ENCODE measurements at places on chromosomes 1 and 21.

DNA sequence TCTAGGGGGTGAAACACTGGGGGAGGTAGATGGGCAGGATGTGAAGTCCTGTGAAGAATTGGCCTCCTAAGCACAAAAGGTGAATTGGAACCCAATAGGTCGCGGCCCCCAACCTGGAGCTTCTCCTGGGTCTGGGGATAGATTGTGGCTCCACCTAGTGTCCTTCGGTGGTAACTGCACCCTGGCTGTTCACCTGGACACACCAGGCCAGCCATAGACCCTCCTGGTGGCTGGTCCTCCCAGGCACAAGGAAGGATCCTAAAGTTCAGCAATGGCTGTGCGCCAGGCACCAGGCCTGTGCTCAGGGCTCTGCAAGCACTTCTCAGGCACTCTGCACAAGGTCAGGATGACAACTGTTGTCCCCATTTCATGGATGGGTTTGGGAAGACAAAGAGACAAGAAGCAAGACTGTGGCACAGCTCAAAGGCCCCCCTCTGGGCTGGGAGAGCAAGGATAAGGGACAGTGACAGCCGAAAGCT lies 13.5 kb downstream of the ESPN start:
- peak; percentile 40 for DNase-seq

DNA sequence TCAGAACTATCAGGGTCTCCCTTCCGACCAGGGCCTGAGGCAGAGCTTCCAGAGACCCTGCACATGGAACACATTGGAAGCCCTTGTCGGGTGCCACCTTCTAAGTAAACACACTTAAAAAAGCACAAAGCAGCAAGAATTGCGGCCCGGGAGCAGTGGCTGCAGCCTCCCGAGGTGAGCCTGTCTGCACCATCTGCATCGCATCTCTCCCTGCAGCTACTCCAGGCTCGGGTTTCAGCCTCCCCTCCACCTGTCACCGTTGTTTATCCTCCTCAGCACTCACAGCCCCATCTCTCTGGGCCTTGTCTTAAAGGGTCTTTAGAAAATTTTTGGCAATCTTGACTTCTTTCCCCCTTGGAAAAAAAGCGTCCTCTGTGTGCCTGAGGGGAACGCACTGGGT lies 95.1 kb upstream of the ARHGEF16 start:
- DNase-seq = peak; percentile 46

GRCh38 chr1:211474451-211474850 lies 17.5 kb downstream of the RD3 start:
- no peak for DNase-seq

GRCh38 chr1:244226435-244226834 lies 175.4 kb downstream of the ZBTB18 start:
- no peak for DNase-seq

- peak; percentile 20 for DNase-seq
Observed at GRCh38 chr1:64623750-64624191, 121.1 kb upstream of the RAVER2 start.

DNA sequence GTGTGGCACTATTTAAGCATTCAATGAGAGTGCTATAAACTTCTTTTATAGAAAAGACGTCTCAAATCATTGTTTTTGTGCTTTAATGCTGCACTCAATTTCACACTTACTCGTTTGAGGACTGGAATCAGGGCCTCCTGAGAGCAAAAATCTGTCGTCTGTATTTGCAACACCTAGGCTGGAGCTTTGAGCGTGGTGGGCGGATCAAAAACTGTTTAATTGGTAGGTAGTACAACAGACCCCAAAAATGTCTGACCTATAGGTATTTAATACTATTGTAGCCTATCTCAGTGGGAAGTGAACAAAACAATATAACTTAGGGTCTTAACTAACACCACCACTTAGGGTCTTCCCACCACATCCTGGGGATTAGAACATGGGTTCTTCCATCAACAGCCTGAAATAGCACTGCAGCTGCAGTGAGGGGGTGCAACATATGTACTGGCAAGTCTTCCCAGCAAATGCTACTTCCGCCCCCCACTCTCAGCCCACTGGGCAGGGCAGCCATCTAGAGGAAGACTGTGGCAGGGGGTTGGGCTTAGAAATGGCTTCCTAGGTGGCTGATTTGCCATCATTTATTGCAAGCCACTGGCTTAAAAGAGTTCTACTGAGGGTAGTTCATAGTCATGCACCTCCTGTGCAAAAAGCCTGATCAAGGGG lies 48.3 kb downstream of the CD46 start:
- no peak for DNase-seq

GRCh38 chr1:228684607-228685006 lies 50.7 kb upstream of the RHOU start:
- DNase-seq = no peak

DNA sequence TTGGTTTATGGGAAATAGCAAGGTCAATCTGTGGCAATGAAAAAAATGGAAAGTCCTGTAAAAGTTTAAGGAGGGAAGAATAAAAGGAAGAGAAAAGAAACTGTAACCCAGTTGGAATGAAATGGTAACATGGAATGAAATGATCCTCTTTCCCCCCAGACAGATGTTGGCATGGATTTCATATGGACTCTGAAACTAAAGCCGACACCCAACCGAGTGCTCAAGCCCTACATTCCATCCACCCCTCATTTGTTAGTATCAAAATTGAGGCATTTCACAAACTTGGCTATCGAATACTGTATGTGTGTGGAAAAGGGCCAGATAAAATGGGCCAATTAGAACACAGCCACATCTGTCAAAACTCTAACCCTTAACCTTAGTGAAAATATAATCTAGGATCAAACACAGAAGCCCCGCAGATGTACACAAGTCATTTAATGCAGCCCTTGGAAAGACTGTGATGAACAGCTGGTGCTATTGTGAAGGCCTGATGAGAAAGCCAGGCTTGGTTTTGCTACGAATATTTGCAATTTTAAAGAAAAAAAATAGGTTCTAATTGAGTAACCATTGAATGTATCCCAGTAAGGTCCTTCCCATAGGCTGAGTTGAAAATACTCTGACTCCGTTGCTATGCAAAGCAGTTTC lies 72.6 kb upstream of the RGL1 start:
- DNase-seq = no peak

- no peak for DNase-seq
Observed at GRCh38 chr1:203582568-203582967, 44.1 kb upstream of the ATP2B4 start.

DNA sequence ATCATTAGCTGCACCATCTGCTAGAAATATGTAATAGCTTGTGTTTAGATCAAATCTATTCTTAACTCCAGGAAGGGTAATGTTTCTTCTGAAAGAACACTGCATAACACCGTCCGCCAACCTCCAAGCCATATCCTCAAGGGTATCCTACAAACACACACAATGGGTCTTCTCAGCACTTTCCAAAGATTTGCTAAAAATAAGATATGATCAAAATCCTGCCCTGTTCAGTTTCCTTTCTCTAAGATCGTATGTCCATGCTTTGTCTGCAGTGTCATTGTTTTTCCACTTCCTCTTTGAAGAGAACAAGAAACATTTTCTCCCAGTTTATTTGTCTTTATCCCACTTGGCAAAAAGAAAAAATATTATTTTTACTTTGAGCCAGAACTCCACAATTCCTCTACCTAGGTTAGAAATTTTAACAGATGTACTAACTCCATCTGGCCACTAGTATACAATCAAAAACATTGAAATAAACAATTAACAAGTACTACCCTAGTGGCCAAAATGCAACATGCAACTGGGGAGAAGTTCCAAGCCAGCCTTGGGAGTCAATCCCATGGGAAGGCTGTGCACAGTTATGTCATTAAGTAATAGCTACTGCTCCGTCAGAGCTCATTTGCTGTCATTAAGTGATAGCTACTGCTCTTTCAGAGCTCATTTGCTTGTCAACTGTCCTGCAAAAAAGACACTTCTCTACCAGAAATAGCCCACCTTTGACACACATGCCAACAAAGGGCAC lies 37.8 kb downstream of the FRRS1 start:
- DNase-seq = no peak

- peak; percentile 77 for DNase-seq
Observed at GRCh38 chr1:61322769-61323168, 240.4 kb downstream of the NFIA start.

GRCh38 chr1:32273391-32274208 lies 18.3 kb upstream of the HDAC1 start:
- peak; percentile 97 for DNase-seq

DNA sequence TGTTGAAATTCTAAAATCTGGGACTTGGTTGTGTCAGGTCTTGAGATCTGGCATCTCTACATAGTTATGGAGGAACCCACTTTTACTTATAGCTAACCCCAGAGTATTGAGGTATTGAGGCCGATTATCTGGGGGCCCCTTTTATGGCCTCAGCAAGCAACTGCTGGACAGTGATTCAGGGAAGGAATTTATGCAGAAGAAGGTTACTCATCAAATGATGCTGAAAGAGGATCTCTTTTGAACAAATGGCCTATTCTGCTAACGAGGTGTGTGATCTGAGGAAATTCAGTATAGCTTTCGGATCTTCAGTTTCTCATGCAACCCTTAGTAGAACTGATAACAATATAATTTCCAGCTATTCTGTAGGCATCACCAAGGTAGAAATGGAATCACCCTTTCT lies 239.9 kb downstream of the PAPPA2 start:
- DNase-seq = no peak

GRCh38 chr1:155485222-155485621 lies 77.4 kb downstream of the ASH1L start:
- no peak for DNase-seq

DNA sequence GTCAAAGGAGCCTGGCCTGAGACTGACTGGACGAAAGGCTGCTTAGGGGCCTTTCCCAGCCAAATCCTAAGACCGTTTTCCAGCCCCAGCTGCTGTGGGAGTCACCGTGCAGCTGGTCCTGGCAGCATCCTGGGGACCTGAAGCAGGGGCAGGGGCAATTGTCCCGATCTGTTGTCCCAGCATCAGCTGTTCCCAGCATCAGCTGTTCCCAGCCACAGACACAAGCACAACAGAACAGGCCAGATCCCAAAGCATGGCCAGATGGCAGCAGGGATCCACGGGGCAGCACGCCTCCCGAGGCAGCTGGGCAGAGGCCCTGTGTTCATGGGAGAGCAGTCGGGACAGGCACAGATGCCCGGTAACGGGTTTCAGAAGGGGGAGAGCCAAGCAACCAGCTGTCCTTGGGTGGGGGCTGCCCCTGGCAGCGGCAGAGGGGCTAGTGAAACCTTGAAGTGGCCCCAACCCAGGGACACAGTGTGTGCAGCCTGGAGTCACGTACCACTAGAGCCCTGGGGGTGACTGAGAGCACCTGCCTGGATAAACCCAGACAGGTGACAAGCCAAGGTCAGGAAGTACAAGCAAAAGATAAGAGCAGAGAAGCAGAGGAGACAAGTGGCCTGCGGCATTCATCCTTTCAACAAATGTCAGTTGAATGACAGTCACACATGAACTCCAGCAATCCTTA lies 13.3 kb downstream of the CELA2B start:
- DNase-seq = peak; percentile 18

- DNase-seq = no peak
Observed at GRCh38 chr1:203286161-203286984, 18.9 kb upstream of the BTG2 start.

DNA sequence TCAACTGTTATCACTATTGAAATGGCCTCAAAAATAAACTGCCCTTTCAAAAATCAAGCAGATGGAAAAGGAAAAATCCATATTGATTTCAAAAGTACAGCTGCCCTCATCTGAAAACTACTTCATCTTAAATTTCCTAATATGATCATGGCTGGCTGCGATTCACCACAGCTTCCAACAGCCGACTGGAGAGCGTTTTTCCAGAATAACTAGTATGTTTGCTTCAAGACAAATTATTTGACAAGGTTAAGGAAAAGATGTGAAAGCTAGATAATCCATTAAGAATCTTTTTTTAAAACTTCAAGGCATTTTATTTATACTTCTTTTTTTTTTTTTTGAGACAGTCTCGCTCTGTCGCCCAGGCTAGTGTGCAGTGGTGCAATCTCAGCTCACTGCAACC lies 4.1 kb upstream of the DEGS1 start:
- DNase-seq = no peak

- DNase-seq = no peak
Observed at GRCh38 chr21:34078915-34079314, 5.5 kb downstream of the MRPS6 start.

- no peak for DNase-seq
Observed at GRCh38 chr1:59927213-59927612, 640 bp upstream of the CYP2J2 start.

DNA sequence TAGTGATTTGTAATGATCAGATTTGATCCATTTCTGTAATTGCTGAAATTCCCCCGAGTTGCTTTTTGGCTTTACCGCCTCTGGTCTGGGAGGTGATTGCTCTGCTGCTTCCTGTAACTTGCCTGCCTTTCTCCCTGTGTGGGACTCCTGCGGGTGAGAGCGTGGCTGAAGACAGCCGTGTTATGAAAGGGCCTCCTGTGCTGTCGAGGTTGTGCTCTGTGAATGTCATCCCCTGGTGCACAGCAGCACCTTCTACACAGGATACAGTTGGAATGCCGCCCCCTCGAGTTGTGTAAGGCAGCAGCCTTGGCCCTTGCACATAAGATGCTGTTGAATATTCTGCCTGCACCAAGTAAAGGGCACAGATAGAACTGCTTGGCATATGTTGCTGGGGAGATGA lies 5.9 kb downstream of the SOD1 start:
- DNase-seq = no peak

DNA sequence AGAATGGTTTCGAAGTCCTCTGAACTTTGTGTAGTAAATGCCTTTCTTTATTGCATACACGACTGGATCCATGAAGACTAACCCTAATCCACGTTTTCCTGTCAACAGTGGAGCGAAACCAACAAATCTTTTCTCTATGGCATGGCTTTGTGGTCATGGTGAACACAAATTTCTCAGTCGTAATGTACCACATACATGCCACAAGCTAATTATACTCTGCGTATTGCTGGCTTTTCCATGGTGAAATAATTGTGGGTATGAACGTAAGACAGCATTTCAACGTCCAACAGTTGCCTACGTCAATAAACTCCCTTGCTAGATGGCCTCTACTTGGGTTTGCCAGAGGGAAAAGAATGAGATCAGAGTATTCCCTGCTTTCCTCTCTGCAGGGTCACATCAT lies 27.5 kb downstream of the INTS7 start:
- DNase-seq = no peak

GRCh38 chr1:43636006-43636641 lies 13.8 kb upstream of the KDM4A start:
- DNase-seq = no peak

DNA sequence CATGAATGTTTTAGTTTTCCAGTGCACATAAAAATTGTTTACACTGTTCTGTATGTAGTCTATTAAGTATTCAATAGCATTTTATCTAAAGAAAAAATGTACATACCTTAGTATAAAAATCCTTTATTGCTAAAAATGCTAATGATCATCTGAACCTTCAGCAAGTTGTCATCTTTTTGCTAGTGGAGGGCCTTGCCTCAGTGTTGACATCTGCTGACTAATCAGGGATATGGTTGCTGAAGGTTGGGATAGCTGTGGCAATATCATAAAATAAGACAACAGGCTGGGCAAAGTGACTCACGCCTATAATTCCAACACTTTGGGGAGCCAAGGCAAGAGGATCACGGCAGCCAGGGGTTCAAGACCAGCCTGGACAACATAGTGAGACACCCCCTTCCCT lies 9.0 kb downstream of the DYNLT5 start:
- DNase-seq = no peak

DNA sequence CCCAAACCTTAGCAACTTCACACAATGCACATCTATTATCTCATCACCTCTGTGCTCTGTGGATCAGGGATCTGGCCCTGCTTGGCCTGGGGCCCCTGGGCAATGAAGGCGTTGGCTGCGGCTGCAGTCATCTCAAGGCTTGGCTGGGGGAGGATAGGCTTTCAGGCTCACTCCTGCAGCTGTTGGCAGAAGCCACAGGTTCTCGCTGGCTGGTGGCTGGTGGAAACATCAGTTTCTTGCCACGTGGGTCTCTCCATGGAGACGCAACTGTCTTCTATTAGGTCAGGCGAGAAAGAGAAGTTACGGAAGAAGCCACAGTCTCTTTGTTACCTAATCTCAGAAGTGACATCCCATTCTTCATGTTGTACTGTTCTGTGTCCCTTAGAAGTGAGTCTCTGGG lies 3.6 kb upstream of the NPPA start:
- no peak for DNase-seq
